ENCODE measurements at places on chromosomes 12 and 14.

DNA sequence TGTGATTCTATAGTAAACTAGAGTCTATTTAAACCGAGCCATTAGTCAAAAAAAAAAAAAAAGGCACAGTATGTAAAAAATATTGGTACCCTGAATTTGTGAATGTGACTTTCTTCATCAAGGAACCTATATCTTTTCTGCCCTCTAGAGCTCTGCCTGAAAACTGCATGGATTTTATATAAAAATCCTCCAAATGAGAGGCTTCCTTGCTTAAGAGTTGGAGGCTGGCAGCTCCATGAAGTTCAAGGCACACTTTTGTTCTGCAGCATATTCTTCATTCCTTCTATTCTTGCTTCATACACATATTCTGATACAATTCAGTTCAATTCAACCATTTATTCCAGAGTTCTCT, 23.1 kb upstream of the NKX2-8 start:
- DNase-seq: peak; percentile 33

GRCh38 chr12:119328111-119328510, 6.4 kb upstream of the CCDC60 start:
- no peak for DNase-seq

GRCh38 chr12:27511723-27512045, 12.3 kb upstream of the PPFIBP1 start:
- DNase-seq: no peak

GRCh38 chr12:78534311-78534710, 330.3 kb upstream of the SYT1 start:
- DNase-seq: no peak

- no peak for DNase-seq
These were observed 341.8 kb downstream of the FSCB start for GRCh38 chr14:44165286-44165685.

- DNase-seq: no peak
These were observed 4.9 kb downstream of the NCKAP1L start for GRCh38 chr12:54502485-54502884.

- no peak for DNase-seq
These were observed 104.2 kb upstream of the ABCD2 start for GRCh38 chr12:39723831-39724230.

DNA sequence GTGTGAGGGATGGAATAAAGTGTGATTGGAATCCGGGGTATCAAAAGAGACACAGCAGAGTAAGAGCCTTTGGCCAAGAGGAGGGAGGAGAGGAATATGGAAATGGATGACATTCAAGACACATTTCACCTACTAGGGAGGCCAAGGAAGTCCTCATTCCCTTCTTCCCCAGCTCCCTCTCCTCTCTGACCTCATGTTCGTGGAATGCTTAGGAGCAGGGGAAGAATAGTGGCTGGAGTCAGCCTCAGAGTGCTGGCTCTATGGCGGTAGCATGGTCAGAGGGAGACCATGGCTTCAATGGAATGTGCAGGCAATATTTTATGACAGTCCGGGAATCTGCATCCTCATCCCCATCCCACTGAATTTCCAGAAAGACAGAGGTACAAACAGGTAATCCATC, 196.6 kb downstream of the EGLN3 start:
- no peak for DNase-seq

DNA sequence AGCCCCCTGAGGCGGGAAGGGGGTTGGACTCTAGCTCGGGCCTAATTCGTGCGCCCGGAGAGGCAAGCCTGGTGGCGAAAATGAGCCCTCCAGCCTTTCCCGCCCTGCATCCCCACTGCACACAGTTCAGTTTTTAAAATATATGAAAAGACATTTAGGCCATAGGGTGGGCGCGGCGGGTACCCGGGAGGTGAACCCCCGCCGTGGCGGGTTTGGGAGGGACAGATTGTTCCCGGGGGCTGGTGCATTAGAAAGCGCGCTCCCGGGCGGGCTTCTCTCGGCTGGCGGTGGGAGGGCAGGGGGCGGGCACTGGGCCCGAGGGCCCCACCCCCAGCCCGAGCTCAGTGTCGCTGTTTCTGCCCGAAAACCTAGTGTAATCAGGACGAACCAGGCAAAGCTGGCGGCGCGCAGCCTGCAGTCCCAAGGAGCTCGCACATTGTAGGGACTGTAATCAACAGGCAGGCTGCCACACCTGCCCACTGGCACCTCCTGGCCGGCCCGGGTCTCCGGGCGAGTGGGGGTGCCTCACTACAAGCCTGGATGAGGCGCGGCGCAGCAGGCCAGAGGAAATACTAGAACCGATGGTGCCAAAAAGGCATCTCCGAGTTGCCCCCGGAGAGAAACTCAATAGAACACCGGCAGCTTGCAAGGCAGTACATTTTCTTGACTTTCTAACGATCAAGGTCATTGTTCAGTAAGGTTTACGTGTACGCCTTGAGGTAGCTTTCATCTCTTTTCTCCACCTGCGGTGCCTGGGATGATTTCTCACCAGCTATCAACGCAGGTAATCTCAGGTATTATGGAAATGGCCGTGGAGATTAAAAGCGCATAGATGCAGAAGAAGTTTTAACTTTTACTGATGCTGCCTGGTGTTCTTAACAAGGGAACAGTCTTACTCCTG, 764 bp upstream of the SPTB start:
- DNase-seq: peak; percentile 80

- peak; percentile 57 for DNase-seq
These were observed 223.6 kb upstream of the SOX5 start for GRCh38 chr12:24173067-24173466.

DNA sequence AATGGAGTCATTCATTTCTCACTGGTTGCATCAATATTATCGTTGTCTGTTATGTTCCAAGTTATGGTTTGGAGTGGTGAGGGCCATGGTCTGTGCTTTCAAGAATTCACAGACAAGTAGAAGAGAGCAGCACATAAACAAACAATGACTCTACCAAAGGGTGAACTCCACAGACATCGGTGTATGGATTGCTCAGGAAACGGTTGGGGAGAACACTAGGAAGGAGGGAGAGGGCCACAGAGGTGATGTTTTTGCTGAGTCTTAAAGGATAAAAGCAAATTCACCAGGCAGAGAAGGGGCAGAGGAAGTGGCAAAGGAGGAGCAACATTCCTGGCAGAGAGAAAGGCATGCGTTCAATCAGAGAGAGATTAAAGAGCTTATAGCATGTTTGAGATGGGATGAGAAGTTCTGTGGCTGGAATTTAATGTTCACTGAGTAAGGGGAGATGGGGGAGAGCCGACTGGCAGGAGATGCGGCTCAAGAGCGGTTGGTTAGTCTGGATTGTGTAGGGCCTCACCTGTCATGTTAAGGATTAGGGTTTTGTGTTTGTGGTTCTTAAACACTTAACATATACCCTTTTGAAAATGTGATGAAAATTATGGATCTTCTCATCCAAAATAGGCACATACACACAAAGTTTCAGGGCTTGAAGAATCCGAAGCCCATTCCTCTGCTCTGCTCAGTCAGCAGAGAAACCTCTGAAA, 42.3 kb upstream of the FRMD6 start:
- no peak for DNase-seq

GRCh38 chr12:112792301-112792700, 753 bp downstream of the RPH3A start:
- DNase-seq: no peak

- DNase-seq: no peak
These were observed 116.9 kb upstream of the PWP1 start for GRCh38 chr12:107568718-107569117.

DNA sequence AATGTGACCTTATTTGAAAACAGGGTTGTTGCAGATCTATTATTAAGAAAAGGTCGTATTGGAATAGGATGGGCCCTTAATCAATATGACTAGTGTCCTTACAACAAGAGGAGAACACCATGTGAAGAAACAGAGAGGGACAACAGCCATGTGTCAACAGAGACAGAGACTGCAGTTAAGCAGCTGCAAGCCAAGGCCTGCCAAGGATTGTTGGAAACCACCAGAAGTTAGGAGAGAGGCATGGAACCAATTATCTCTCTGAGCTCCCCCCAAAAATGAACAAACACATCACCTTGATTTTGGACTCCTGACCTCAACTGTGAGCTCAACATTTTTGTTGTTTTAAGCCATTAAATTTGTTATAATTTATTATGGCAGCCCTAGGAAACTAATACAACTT, 214.6 kb upstream of the PRKD1 start:
- no peak for DNase-seq

GRCh38 chr12:15811214-15812127, 22.3 kb upstream of the EPS8 start:
- no peak for DNase-seq

DNA sequence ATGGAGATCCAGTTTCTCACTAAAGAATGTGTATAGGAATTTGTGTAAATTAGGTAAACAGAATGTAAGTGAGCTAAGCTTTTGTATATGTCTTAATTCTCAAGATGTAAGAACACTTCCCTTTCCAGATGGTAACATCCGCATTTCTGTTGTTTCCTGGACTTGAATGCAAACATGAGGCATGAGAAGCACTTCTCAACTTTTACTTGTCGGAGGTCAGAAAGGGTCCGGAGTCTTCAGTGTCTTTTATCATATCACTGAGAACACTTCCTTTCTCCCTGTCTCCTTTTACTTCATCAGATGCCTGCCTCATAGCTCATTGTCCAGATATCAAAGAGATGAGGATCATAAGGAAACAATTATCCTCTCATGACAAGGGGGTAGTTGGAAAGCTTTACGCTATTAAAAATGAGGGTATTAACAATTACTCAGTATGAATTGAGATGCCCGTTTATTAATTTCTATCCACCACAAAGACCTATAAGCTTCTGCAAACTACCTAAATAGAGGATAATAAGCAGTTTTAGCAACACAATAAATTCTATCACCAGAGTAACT, 214.1 kb upstream of the FLRT2 start:
- peak; percentile 82 for DNase-seq

- DNase-seq: no peak
These were observed 24.6 kb upstream of the LTBP2 start for GRCh38 chr14:74636424-74637177.

DNA sequence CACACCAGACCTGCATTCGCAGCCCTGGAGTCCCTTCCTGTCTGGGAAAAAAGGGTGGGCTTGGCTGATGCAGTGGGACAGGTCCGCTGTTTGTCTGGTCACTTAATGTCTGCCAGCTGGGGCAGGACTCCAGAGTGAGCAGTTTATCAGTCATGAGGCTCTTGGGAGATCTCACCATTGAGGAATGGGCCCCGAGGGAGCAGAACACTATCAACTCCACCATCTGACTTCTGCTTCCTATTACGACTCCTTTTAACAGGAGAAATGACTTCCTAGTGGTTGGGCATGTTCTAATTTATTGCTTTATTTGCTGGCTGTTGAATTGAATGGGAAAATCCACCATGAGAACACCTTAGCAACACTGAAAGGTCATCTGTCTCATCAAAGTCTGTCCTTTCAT, 182.5 kb upstream of the RASSF8 start:
- DNase-seq: no peak

DNA sequence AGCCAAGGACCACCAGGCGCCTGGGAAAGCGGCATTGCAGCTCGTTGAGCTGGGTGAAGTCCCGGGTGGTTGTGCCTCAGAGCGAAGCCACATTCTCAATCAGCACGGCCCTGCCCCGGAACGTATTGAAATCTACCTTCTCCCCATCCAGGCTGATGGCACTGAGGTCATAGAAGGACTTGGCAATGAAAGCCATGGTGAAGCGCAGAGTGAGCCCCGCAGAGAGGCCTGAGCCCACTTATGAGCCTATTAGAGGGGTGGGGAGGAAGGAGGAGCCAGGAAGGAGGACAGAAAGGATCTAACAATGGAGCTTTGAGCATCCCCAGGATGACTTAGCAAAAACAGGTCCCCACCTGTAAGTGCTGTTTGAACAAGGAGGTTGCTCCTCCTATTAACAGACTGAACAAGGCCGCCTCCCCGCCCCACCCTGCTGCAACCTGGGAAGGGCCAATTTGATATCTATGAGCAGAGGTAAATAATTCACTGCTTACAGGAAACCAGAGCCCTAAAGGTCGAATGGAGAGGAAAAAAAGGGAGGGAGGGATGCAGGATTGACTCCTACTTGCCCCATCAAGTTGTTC, at the start of gene GPX2:
Gene GPX2 (minus strand): TSS at position 215 of the 581 bp plus-strand sequence. CDS start 19 bp downstream, at position 196.
- DNase-seq: peak; percentile 91

DNA sequence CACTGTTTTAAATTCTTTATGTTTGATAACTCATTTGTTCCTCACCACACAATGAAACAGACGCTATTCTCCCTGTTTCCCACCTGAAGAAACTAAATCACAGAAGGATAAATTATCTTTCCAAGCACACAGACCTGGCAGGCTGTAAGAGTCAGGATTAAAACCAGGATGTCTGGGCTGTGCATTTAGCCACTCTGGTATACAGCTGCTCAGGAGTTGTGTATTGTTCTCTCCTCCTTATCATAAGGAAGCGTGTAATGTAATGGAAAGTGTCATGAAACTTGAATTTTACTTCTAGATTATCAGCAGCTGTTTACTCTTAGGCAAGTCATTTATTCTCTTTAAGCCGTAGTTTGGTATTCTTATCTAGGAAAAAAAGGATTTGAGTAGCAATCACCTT, 154.8 kb upstream of the LRIG3 start:
- no peak for DNase-seq

GRCh38 chr12:94745562-94745961, 95.2 kb upstream of the TMCC3 start:
- no peak for DNase-seq

GRCh38 chr12:4628406-4628805, 20.4 kb downstream of the AKAP3 start:
- no peak for DNase-seq

GRCh38 chr12:31008241-31008761, 65.4 kb upstream of the DDX11 start:
- DNase-seq: no peak

DNA sequence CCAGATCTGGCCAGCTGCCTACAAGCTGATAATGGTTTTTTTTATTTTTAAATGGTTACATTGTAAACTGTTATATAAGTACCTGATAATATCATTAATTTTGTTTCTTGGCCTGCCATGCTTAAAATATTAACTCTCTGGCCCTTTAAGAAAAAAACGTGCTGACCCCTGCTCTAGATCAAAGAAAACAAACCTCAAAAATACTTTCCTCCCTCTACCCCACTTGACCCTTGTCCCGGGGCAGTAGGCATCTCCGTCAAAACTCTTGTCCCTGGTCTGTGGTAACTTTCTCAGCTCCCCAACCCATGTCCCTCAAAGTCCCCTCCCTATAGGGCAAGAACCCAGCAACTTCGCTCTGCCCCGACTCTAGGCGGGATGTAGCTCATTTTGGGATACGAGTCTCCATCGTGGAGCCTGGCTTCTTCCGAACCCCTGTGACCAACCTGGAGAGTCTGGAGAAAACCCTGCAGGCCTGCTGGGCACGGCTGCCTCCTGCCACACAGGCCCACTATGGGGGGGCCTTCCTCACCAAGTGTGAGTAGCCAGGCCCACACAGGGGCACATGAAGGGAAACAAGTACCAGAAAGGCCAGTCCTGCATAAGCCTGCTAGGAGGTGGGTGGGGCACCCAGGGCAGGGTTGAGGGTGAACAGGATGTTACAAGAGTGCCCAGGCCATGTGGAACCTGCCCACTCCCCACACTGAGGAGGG, 3.5 kb downstream of the RDH5 start:
- DNase-seq: no peak

DNA sequence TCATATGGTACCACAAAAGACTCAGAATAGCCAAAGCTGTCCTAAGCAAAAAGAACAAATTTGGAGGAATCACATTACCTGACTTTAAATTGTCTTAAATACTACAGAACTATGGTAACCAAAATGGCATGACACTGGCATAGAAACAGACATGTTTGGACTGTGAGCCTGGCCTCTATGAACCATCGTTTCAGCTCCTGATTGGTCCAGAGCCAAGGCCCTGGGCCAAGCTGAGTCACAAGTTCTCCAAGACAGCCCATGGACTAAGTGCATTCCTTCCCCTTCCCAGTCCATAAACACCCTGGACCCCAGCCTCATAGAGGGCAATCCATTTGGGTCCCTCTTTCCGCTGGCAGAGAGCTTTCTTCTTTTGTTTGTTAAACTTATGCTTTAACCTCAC, 12.1 kb upstream of the PRR4 start:
- DNase-seq: no peak
